ENCODE measurements at places on chromosomes 1 and 21. TPM values are rescaled to one million over a fixed set of nuclear protein-coding genes. Genes with fewer than 3 reads are reported as not detected.

IGSF9 gene
- total RNA-seq, result not detected

CRABP2 gene
- 3.0 TPM for total RNA-seq

DNA sequence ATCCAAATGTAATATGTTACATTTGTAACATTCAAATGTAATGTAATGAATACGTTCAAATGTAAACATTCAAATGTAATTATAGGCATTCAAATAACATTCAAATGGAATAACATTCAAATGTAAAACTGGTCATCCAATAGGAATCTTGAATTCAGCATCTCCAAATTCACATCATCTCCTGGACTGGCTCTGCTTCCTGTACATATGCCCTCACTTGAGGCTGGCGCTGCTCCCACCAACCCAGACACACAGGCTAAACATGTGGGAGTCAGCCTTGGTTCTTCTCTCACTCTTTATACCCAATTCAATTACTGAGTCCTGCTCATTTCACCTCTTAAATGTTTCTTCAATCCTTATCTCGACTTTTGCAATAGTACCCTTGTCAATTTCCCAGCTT, 6.9 kb downstream of the EBNA1BP2 start:
- no peaks in the 10 kb centered on the region for H3K27me3 ChIP-seq
- DNase-seq, result no peak
- no peak overlapping the region for H3K4me3 ChIP-seq

GRCh38 chr1:43832255-43832654, 101.3 kb upstream of the ARTN start:
- H3K36me3 ChIP-seq, result no peaks in the 10 kb centered on the region
- no peaks in the 10 kb centered on the region for H3K27me3 ChIP-seq
- no peak overlapping the region for H3K4me3 ChIP-seq
- H3K4me1 ChIP-seq, result peaks cover 27% of the 10 kb centered on the region

Data from natural killer cell (primary cell).